WTC11 (cell line): ENCODE measurements at places on chromosomes 3 and 15.

GRCh38 chr15:63382966-63383710 is 1.5 kb upstream of the CA12 start:
- no peak for DNase-seq

GRCh38 chr3:16697443-16698147 is 92.4 kb upstream of the DAZL start:
- no peak for DNase-seq

- no peak for DNase-seq
Observed at GRCh38 chr3:186038360-186038759, 70.5 kb downstream of the ETV5 start.

DNA sequence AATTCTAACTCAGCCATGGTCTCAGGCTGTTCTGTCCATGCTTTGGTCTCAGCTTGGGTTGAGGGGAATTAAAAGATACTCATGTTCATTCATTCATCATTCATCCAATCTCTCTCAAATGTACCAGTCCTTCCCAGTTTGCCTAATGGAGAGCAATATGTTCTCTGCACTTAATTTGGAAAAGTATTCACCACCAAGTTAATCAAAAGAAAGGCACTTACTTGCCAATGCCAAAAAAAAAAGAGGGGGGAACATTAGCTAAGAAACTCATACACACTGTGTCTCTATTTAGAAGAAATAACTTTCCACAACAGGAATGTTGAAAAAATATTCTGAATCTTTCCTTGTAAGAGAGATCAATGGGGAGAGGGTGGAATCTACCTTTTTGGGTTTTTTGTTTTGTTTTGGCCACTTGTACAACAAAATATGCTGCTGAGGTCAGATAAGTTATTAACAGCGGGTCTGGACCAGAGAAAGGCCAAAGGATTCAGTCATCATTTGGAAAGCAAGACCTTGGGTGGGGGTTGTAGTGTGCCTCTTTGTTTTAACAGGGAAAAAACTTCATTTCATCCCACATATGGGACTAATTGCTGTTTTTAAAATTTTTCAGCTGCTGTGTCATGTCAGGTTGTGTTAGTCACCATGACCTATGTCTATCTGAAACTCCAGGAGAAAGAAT is 152.3 kb downstream of the FBN1 start:
- no peak for DNase-seq

DNA sequence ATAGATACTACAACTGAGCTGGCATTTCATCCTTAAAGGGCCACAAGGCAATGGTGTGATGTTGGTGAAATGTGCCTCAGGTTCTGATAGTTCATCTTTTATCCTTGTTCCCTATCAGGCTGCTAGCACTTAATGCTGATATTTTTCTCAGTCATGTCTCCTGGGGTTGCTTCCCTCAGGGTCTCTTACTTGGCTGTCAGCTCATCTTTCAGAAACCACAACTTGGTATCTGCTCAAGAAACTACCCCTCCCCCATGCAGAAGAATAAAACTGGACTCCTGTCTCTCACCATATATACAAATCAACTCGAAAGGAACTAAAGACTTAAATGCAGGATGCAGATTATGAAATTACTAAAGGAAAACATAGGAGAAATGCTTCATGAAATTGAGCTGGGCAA is 308.1 kb downstream of the CHST2 start:
- no peak for DNase-seq

- no peak for DNase-seq
Observed at GRCh38 chr15:91408476-91409076, 308.5 kb downstream of the SV2B start.

DNA sequence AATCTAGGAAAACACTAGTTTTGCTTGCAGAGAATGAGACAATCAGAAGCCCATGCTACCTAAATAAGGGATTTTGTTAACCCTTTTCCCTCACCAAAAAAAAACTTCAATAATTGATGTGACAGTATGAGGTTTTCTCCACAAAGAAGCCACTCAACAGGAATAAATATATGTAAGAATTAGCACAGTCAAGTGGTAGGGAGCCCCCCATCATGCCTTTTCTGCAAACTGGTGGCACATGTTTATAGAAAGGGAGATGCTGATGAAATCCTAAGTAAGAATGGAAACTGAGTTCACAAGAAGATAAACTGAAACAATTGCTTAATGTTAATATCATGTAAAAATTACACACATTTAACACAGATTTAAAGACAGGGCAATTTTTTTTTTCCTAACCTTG is 51.0 kb downstream of the PHC3 start:
- no peak for DNase-seq

- no peak for DNase-seq
Observed at GRCh38 chr3:101194392-101194791, 126.0 kb downstream of the IMPG2 start.

- DNase-seq: no peak
Observed at GRCh38 chr3:107430214-107430995, 53.2 kb downstream of the CCDC54 start.

- no peak for DNase-seq
Observed at GRCh38 chr3:98980915-98981596, 79.6 kb upstream of the DCBLD2 start.

DNA sequence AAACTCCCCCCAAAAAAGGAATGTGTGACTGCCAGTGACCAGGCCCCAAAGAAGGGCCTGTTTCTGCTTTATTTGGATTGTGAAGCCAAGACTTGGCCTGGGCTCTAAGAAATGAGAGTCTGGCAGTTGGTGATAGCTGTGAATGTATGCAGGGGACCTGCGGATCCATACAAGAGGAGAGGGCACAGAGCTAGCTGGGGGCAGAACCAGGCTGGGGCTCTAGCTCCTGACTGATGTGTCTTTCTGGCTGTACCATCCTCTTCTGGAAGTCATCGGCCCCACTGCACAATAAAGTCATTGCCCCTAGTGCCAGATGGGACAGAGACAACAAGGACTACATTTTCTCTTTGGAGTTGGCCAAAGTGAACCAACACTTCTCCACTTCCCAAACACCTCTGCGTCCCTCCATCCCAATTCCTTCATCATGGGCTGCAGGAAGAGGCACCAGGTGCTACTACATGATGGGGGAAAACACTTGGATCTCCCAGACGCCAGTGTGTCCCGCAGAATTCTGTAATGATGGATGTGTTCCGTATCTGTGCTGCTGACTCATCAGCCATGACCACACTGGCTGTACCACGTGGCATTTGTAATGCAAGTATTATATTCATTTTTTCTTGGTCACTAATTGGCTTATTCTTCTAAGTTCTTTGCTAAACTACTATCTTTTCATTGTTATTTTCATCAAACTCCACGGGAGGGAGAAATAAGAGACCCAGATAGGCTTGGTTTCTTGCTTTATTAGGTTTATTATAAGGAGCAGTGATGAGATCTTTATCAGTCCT is 1.7 kb upstream of the PLA2G4F start:
- DNase-seq: no peak

- no peak for DNase-seq
Observed at GRCh38 chr3:147544290-147544689, 135.1 kb downstream of the ZIC1 start.

GRCh38 chr15:101024073-101024695 is 105.0 kb downstream of the LRRK1 start:
- no peak for DNase-seq

DNA sequence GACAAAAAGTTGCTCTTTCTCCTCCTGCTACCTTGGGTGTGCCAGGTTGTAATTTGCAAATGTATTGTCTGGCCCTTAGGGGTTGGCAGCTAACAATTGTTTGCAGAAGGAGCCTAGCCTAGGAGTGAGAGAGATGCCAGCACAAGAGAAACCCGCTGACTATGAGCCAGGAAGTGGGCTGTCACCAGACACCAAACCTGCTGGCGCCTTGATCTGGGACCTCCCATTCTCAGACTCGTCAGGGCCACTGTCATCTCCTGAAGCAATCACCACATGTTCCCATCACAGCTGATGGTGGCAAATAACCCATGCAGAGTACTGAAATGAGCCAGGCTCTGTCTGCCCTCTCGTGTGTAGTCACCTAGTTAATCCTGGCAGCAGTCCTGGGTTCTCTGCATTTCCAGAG is 406.4 kb upstream of the NPAP1 start:
- no peak for DNase-seq

GRCh38 chr15:31306426-31307269 is 20.0 kb upstream of the KLF13 start:
- DNase-seq: peak; percentile 96

- no peak for DNase-seq
Observed at GRCh38 chr15:42184296-42184695, 23.8 kb downstream of the VPS39 start.

DNA sequence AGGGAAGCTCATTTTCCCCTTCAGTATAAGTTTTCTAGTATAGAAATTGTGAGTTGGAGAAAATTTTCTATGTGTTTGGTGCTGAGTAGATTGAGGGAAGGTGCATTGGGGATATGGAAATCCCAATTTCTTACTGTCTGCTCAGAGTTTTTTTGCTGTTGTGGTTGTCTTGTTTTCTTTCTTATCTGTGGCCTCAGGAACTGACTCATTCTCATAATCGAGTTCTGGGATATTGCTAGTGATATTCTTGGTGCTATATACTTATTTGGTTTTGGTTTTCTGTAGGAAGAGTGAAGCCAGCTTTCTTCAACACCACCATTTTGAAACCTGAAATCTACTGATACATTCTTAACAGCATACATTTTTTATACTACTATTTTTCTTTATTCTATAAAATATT is 869.2 kb downstream of the DIPK2A start:
- DNase-seq: no peak

DNA sequence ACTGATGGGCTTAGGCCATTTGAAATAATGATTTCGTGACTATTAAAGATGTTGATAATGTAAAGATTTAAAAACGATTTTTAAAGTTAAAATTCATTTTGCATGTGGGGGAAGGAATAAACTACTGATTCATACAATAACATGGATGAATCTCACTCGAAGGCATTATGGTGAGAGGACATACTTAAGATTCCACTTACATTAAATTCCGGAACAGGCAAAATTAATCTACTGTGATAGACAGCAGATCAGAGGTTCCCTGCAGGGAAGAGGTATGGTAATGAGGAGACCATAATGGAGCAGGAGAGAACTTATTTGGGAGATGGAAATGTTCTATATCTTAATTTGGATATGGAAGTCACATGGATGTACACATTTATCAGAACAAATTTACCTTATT is 28.4 kb upstream of the RAB6B start:
- DNase-seq: no peak

GRCh38 chr3:46960081-46960701 is 16.4 kb downstream of the CCDC12 start:
- no peak for DNase-seq

DNA sequence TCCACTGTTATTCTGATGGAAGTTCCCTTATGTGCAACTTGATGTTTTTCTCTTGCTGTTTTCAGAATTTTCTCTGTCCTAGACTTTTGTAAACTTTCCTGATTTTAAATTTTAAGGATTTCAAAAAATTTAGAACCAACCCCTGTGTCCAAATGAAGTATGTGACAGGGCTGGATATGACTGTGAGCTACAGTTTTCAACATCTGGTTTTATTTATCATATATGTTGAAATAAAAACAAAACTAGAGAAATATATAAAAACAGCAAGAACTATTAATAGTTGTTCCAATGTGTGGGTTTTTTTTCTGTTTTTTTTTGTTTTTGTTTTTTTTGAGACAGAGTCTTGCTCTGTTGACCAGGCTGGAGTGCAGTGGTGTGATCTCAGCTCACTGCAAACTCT is 47.4 kb upstream of the PSMD6 start:
- DNase-seq: no peak

- no peak for DNase-seq
Observed at GRCh38 chr3:188261011-188261410, 107.1 kb downstream of the LPP start.

GRCh38 chr3:143597774-143598652 is 250.3 kb downstream of the SLC9A9 start:
- DNase-seq: no peak

DNA sequence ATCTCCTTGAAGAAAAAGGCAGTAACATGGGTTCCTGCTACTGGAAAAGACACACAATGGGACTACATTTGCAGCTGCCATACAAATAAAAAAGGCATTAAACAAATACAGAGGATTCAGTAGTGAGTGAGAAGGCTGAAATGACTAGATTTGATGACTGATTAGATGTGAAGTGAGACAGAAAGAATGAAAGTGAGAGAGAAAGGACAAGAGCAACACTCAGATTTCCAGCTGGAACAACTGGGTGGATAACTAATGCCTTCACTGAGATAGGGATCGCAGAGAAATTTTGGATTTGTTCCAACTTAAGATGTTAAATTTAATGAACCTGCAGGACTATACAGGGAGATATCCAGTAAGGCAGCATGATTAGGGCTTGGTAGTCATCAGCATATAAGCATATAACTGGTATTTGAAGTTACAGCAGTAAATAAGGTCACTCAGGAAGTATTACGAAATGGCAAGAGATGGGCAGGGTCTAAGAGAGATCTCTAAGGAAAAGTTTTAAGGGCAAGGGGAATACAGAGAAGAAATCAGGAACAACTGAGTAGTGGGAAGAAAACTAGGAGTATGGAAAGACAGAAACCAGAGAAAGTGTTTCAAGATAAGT is 8.2 kb downstream of the OSBPL11 start:
- no peak for DNase-seq

GRCh38 chr3:66048051-66048395 is 9.3 kb upstream of the MAGI1 start:
- no peak for DNase-seq

DNA sequence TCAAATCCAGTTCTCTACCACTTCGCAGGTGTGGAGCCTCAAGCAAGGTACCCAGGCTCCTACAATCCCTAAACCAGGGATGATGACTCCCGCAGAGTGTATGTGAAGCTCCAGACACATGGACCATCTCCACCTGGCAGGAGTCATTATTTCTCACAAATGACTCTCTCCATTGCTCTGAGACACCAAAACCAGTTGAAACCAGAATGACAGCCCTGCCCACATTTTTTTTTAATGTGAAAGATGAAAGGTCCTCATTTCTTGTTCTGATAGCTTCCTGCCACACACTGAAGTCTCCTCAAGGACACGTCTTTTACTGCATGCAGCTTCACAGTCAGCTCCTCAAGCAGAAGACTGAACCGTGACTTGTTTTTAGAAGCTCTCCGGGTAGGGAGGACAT is 61.4 kb upstream of the ZBTB38 start:
- DNase-seq: no peak

DNA sequence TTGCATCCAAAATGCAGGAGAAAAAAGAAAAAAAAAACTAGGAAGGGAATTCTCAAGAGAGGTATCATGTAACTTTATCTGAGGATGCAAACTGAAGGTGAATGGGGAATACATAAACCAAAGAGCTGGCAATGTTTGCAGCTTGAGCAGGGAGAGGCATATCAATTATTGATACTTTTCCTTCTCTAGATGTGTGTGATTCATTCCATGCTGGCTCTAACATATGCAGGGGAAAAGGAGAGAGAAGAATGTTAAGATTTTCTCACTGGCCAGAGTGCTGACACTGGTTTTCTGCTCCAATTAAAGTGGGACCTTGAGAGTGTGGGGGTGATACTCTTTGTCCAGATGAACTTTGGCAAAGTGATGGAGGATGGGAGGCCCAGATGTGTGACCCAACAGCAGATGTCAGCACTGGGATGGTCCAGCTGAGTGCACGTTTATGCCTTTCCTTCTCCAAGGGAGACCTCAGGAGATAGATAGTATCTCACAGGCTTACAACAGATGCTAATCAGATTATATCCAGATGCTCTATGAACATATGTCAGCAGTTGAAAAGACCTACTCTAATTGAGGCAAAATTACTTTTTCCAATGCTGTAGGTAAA is 50.0 kb upstream of the PSMD6 start:
- DNase-seq: no peak
